NCI-H146 (cell line): ENCODE measurements at places on chromosomes 5 and 9.

DNA sequence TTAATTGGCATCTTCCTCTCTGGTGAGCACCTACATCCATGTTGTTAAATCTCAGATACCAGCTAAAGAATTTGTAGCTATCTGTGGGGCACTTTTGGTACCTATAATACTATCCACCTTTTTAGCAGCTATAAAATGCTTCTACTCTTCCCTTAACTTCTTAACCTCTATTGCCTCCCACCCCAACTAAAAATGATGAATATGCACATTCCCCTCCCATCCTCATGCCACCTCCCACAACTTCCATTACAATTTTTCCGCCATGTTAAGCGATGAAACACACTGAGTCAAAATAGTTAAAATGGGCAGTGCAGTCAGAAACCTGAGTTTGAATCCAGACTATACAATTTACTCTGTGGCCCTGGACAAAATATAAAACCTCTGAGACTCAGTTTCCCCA is 10.1 kb downstream of the SSBP2 start:
- no peak for DNase-seq

GRCh38 chr5:82509762-82510161 is 231.6 kb upstream of the RPS23 start:
- no peak for DNase-seq

DNA sequence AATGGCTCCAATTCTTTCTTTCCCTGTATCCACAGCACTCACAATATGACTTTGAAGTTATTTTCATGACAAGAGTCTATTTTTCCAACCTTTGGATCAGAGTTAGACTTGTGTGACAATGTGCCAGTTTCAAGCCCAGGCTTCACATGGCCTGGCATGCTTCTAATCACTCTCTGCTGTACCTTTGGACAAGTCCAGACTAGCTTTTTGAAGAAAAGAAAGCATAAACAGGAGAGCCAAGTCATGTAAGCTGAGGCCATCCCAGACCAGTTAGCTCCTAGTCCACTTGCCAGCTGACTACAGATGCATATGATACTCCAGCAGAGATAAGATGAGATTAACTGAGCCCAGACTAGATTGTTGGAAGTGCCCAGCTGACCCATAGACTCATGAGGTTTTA is 513.6 kb upstream of the C9orf72 start:
- no peak for DNase-seq

GRCh38 chr9:89120704-89121103 is 57.9 kb downstream of the SHC3 start:
- no peak for DNase-seq

DNA sequence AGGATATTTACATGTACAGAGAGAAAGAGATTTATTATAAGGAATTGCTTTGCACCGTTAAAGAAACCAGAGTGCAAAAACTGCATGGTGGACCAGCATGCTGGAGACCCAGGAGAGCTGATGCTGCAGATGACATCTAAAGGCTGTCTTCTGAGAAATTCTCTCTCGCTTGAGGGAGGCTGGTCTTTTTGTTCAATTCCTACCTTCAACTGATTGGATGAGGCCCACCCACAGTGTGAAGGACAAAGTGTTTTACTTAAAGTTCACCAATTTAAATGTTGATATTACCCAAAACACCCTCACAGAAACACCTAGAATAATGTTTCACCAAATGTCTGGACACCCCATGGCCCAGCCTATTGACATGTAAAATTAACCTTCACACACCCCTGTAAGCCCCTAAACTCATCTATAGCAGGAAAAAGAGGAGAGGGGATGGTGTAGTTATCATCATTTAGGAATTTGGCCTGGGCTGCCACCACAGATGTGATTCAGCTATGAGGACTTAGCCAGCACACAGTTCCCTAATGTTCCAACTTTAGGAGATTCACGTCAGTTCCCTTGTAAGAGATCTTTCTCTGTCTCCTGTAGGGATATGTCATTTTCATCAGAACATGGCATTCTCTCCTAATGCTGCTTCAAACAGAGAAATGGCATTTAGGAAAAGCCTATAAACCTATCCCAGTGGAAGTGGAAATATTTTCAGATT is 358.2 kb upstream of the TLE4 start:
- no peak for DNase-seq

DNA sequence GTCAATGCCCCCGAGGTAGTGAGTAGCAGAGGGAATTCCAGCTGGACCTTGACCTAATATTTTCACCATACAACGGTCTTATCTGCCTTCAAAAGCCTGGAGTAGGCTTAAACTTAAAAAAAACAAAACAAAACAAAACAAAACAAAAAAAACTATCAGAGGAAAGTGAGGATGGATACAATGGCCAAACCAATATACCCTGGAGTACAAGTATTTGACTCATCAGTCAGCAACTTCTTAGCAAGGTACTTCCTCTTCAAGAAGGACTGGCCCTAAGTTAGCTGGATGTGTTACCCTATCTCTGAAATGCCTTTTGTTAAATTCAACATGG is 160.6 kb upstream of the GNA14 start:
- DNase-seq = no peak

- no peak for DNase-seq
These were observed 18.0 kb downstream of the IL5 start for GRCh38 chr5:132525299-132525724.

DNA sequence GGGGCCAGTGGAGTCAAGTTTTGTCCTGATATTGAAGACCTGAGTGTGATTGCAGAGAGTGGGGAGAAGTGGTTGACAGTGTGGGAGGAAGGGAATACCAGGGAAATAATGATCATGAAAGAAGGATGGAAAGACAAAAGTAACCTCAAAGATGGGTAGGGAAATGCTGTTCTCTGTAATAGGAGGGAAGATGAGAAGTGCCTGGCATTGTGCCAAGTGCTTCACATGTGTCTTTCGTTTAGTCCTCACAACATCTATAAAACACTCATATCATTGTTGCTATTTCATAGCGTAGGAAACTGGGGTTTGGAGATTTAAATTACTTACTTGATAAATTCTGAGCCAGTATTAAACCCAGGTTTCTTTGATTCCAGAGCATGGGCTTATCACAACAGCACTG is 472.3 kb downstream of the LRRC70 start:
- DNase-seq = no peak

- DNase-seq = no peak
These were observed 153.9 kb downstream of the FSTL4 start for GRCh38 chr5:133458435-133458834.

- no peak for DNase-seq
These were observed 140.5 kb upstream of the TARS1 start for GRCh38 chr5:33300209-33300742.

DNA sequence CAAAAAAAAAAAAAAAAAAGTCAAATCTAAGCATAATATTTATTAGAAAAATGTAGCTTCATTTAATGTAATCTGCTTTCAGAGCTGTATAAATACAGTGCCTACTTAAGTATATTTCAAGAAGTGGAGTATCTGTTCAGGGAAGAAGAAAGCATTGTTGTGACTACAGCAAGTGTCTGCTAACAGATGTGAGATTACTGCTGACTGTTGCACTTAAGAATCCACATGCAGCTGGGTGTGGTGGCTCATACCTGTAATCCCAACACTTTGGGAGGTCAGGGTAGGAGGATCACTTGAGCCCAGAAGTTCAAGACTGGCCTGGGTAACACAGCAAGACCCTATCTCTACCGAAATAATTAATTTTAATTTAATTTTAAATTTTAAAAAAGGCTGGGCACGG is 19.0 kb downstream of the KDM3B start:
- no peak for DNase-seq

GRCh38 chr5:179268399-179268952 is 76.8 kb downstream of the ADAMTS2 start:
- DNase-seq = no peak

GRCh38 chr5:89981878-89982773 is 427.4 kb downstream of the CETN3 start:
- no peak for DNase-seq

DNA sequence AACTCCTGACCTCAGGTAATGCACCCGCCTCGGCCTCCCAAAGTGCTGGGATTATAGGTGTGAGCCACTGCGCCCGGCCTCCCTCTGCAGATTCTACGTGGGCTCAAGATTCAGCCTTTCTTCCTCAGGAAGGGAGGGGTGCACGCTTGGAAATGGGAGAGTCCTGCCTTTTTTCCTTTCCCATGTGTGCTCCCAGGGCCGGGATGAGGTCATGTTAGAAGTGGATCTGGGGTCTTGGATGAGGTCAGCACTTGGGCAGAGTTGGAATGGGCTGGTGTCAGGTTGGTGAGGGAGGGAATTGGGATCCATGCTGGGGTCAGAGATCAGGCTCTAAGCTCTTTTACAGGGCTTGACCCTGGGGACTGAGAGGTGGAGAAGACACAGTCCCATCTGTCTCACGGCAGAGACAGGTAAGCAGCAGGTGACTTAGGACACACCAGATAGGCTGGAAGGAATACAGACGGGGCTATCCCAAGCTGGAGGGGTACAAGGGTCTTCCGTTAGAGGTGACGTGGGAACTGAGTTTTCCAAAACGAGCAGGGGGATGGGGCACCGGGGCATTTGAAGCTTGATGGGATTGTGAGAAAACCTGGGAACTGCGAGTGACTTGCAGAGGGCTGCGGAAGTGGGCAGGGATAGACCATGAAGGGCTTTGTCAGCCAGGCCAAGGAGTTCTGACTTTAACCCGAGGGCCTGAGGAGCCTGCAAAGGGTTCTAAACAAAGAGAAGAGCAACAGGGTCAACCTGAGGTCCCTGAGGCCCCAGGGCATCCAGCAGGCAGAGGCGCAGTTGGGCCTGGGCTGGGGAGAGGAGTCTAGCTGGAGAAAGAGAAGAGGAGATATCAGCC is 1.8 kb upstream of the AQP7 start:
- no peak for DNase-seq

GRCh38 chr5:112270299-112271293 is 148.5 kb downstream of the EPB41L4A start:
- DNase-seq = no peak

DNA sequence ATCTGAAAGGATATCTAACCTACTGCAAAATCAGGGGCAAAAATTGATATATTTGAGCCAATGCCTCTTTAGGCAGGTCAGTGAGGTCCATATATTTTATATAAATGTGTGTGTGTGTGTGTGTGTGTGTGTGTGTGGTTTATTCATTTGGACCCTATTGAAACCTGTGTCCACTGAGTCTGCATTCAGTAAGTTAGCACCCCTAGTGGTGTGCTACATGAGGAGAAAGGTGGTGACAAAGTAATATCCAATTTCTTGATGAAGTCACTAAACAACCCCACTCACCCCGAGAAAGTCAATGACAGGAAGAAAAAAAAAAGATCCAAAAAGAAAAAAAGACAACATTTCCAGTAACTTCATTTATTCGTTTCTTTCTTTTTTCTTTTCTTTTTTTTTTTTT is 4.1 kb downstream of the FBXW11 start:
- peak; percentile 2 for DNase-seq

DNA sequence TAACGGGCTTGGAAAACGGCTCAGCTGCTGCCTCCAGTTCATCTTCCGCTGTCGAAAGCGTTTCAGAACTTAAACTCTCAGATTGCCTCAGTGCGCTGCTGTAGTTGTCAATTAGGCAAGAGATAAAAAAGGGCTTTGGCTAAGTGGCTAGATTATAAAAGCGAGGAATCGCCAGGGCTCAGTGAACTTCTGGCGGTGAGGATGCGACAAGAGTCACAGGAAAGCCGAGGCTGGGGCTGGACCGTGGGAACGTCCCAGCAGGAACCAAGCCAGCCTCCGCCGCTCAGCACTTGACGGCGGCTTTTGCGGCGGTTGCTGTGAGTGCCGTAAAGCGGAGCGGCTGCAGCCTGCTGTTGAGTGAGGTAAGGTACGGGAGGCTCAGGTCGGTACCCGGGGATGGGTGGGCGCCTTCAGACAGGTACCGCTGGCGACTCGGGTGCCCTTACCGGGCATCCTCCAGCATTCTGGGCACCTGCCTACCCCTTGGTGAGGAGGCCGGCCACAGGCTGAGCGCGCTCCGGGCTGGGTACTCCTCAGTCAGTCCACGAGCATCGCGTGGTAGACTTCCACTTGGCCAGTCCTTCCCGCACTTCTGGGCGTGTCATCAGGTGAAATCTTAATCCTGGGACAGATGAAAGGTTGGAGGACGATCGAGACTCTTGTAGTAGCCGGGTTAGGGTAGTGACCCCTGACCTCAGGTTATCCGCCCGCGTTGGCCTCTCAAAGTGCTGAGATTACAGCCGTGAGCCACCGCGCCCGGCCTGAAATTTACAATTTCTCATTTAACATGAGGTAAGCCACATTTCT is at the start of gene FKTN:
Gene FKTN (plus strand): TSS at position 328 of the 807 bp plus-strand sequence. CDS start 16,902 bp downstream, outside the sequence.
- peak; percentile 69 for DNase-seq

DNA sequence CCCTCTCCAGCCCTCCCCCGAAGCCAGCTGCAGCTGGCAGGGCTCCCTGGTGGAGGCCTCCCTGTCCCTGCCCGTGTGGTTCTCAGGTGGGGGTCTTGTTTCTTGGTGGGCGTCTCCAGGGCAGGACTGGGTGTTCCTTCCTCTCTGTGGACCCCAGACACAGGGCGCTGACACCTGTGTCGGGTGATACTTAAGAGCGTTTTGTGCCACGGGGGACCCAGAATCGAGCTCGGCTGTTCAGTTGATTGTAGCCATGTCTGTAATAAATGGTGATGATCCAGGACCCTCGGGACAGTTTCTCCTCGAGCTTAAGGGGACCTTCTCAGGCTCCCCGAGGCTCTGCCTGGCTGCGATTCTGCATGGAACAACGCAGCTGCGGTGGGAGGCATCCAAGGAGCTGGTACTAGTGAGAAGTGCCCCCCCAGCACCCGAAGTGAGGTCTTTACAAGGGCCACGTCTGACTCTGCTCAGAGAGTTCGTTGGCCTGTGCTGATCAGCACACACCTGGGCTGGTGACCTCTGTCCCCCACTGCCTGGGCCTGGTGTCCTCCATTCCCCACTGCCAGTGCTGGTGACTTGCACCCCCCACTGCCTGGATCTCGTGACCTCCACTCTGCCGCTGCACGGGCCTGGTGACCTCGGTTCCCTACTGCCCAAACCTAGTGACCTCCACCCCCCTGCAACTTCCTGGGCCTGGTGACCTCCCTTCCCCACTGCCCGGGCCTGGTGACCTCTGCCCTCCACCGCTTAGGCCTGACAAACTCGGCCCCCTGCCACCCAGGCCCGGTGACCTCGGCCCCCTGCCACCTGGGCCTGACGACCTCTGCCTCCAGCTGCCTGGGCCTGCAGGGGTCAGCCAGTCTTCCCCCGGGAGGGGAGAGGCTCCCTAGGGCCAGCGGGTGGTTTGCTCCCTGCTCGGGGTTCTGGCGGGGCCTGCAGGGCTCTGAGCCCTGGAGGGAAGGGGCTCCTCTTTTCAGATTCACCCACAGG is 36.0 kb downstream of the NDUFS6 start:
- DNase-seq = no peak

GRCh38 chr5:43221502-43221901 is 29.5 kb downstream of the NIM1K start:
- no peak for DNase-seq

GRCh38 chr5:101534491-101535110 is 631.5 kb upstream of the ST8SIA4 start:
- DNase-seq = no peak

DNA sequence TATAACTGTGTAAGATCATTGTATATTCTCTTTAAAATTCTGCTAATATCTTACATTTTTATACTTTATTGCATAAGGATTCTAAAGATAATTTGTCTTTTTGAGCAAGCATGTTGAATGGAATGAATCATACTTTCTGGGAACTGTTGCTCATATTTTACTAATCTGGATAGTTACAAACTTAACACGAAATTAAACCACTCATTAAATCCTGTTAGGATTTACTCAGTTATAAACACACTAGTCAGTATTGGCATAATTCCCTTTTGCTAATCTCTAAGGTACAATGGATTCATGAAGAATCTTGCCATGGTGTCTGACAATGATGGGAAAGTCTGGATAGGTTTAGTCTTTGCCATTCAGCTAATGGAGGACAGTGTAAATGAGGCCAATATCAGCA is 338.1 kb upstream of the SMC2 start:
- no peak for DNase-seq

GRCh38 chr9:9913276-9913832 is 699.4 kb downstream of the PTPRD start:
- DNase-seq = peak; percentile 41

- no peak for DNase-seq
These were observed 111.9 kb downstream of the ROR2 start for GRCh38 chr9:91837981-91838731.
